Hepatic stellate cell (primary cell): ENCODE measurements at places on chromosomes 2 and 18.

GRCh38 chr2:223227338-223227737 is 175.3 kb downstream of the KCNE4 start:
- DNase-seq, result no peak

GRCh38 chr2:96950381-96951124 is 35.8 kb downstream of the FAM178B start:
- no peak for DNase-seq

DNA sequence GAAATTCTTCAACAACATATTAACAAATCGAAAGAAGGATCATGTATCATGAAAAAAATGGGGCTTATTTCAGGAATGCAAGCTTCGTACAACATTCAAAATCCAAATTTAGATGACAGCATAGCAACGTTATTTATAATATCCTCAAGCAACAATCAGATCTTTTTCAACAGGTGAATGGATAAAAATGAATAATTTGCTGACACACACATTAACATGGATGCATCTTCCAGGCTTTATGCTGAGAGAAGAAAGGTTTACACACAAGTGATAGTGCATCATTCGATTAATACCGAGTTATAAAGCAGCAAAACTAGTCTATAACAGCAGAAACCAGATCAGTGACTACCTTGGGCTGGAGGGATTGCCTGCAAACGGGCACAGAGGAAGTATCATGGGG is 209.5 kb upstream of the TPO start:
- no peak for DNase-seq

DNA sequence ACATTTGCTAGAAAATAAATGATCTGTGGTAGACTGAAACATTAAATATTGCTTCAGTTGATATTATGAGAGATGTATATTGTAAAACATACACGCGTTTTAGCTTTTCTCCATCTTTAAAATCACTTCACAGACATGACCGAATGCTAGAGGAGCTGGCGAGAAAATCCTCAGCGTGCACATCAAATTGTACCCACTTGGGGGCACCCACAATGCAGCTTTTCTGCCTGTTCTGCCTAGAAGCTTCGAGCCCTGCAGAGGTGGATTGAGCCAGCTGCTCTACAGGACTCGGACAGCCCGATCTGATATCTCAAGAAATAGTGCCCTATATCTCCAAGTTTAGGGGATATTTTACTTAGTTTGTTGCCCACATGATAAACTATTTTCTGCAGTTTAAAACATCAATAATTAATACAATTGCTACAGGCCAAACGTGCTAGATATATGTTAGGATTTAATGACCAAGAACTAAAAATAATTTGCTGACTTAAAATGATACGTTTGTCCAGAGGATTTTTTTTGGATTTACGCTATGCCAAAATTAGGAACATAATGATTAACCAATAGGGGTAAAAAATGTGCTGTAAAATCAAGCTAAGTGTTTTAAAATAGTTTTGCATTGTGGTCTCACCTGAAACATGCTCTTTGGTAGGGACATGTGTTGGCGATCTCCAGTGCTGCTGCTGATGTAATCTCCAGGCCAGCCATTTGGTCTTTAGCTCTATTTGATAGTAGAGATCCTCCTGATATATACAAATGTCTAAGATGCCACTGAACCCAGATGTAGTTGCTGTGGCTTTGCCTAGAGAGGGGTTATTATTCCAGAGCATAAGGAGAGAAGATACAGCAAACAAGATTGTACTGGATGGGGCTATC is 22.3 kb upstream of the ATP5MC3 start:
- peak; percentile 12 for DNase-seq

DNA sequence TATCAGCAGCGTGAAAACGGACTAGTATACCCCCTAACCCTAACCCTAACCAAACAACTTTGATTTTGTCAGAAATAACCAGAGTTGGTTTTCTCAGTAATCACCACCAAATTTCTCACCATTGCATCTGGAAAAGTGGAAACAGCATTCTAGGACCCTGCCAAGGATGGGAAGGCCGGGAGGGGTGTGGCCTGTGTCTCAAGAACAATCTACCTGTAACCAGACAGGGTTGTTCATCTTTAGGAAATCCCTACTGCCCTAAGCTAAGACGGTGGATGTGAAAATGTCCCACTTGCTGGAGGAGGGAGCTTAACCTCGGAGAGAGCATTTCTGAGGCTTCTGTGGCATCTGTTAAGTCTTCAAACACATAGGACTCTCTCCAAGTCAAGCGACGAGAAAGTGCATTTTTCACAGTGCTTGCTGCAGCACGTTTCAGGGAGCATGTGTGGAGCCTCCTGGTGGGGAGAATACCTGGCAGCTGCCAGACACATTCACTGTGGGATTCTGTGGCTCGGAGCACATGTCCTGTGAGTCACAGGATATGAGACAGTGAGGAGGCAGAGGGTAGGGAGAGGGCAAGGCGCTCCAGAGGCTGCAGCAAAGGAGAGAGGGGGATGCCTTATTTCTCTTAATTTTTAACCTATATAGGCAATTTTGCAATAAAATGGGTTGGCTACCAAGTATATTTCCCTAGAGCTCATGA is 207.5 kb downstream of the SPP2 start:
- DNase-seq, result peak; percentile 91

DNA sequence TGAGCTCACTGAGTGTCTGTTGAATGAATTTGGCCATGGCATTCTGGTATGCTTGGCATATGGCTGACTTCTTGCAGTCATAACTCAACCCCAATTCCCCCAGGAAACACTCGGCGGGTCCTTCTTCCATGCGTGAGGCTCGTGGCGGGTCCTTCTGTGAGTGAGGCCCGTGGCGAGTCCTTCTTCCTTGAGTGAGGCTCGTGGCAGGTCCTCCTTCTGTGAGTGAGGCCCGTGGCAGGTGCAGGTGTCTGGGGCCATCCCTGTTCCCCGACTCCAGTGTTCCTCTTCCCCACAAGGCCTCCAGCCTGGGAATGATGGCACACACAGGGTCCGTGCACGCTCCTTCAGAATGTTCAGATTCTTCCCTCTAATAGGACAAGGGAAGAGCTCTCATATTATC is 169.0 kb downstream of the EIPR1 start:
- no peak for DNase-seq

DNA sequence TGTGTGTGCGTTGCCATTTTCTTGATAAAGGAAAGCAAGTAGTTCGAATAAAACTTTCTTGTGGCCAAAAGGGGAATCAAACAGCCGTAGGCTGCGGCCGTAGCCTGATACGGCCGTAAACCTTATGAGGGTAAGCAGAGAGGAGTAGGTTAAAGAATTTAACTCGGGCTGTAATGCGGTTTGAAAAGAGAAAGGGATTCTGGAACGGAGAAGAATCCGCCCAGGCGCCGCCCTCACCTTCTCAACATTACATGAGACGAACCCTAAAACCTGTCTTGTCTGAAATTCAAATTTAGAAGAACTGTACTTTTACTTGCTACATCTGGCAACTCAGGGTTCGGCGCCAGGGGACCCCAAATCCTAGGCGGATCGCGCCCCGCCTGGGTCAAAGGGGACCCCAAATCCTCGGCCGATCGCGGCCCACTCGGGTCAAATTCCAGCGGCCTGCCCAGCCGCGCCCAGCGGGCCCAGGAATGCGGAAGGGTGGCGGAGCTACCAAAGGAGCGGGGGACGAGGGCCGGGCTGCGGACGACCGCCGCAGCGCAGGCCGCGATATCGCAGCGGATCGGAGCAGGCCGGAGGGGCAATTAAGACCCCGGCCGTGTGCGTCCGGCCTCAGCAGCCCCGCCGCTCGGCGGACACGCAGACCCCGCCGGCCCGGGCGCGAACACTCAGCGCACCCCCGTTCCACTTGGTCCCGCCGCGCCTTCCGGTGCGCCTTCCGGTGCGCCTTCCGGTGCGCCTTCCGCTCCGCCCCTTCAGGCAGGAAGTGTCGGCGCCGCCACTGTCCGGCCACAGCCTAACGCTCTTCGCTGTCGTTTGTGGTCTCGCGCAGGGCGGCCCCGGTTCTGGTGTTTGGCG is at the start of gene MYL12B:
TSS of gene MYL12B (plus strand) at position 761 of the 861 bp plus-strand sequence. CDS start 10,766 bp downstream, outside the sequence.
- DNase-seq, result peak; percentile 74

DNA sequence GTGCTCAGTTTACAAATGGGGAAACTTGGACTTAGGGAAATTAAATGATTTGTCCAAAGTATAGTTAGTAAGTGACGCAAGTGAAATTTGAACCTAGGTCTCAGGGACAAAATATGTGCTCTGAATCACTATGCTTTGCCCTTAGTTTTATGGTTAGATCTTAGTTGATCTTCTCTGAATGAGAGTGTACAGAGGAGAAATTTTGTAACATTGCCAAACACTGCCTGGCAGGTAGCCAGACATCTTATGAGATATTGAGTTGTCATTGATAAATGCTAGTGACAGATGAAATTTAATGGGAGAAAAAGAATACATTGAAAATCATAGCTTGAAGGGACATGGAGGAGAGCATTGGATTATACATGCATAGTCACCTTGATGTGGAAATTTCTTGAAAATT is 91.4 kb downstream of the GALNT1 start:
- no peak for DNase-seq

DNA sequence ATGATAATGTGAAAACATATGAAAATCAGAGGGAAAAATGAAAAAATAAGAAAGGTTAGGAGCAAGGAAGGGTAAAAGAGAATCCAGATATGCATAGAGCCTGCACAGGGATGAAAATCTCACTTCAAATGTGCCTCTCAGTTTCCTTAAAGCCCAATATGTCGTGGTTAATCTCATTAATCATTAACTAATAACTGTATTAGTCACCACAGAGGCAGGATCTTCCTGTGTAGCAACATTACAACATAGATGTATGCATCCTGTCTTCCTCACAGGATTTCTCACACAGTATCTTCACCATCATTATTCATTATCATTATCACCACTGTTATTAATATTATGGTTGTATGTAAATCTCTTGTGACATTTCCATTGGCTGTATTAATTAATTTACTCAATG is 361.2 kb upstream of the SOX11 start:
- DNase-seq, result no peak

DNA sequence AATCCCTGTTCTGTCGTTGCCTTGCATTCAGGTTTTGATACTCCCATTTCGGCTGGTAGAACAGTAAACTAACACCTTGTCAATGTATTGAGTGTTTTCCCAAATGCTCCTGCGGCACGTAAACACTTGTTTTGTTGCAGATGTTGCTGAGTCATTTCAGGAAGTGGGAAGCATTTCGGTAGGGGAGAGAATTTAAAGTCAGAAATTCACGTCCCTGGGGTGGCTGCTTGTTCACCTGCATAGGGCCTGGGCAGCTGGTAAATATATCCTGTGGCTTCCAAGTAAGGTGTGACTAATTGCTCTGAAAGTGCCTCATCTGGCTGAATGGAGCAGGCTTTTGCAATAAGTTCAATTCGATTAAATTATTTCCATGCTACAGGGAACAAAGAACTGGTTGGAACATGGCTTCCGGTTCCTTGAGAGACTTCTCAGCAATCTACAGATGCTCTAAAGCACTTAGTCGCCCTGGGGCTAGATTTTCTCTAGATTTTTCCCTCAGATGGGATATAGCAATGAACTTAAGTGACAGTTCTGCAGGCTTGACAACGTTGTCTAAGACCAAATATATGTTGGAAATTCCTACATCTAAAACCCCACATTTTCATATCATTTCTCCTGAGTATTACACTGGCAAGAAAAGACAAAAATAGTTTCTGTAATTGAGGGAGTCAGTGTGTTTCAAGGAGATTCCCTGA is 5.2 kb downstream of the GALR1 start:
- DNase-seq, result no peak

GRCh38 chr2:160377204-160377995 is 116.2 kb downstream of the RBMS1 start:
- DNase-seq, result no peak

DNA sequence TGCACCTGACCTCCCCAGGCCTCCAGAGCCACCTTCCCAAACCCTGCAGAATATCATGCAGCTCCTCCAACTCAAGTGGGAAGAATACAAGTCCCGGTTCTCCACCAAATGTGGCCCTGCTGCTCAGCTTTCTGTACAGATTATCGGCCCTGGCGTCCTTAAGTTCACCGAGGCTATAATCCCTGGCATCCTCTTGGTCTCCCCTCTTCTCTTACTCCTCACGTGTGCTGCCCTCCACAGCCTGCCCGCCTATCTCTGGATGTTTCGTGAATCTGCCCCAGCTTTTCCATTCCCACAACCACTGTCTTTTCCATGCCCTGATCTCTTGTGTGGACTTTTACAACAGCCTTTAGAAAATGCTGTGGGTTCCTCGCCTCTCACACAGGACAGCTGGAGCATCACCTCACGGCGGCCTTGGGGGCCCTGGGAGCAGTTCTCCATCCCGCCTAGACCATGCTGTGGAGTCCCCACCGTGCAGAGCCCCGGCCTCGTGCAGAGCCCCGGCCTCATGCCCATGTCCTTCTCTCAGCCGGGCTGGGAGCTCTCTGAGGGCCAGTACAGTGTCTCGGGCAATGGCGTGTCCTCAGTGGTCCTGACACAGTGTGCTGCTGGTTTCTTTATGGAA is 170.3 kb upstream of the PXDN start:
- DNase-seq, result no peak

DNA sequence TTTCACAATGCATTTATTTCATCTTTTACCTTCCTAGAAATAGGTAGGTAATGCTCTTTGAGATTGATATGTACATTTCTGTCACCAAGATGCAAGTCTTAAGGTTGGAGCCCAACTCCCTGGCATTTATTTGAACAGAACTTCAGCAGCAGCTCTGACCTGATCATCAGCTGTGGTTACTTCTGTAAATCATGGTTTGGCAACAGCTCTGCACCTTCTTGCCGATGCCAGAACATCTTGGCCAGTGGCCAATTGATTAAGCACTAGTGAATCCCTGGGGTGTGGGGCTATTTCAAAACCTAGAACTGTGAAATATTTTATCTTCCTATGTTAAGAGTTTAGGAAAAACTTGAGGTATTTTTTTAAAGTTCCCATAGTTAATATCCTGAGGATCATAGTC is 124.8 kb upstream of the NYAP2 start:
- DNase-seq, result no peak

DNA sequence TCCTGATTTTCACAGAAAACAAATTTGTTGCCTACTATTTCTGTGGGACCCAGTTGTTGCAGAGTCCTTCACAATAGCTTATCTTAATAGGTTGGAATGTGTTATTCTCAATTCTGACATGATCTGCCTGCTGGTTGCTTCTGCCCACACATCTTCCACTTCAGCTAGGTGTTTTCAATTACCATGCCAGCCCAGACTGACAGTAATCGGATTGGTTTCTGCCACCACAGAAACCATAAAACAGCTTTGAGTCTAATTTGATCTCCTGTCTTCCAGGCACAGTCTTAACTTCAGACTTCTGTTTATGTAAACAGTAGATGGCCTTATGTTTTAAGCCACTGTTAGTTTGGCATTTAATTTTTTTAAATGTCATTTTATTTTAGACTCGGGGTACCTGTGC is 248.2 kb upstream of the RBMS1 start:
- DNase-seq, result no peak

DNA sequence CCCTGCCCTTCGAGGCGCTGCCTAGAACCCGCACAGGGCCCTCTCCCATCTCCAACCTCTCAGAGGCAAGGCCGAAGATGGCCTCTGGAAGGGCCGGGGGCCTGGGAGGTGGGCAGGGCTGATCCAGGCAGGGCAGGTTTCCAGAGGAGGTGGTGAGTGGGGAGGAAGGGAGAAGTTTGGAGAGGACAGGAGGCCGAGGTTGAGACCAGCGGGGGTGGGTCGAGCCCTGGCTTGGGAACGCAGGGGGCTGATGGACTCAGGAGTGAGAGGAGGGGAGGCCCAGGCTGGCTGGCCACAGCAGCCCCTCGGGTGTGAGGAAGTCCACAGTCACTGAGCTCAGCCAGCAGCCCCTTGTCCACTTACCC is 10.5 kb downstream of the CAPN10 start:
- no peak for DNase-seq
